ENCODE measurements at places on chromosomes 2 and 18.

GRCh38 chr2:132632000-132632649 lies 37.9 kb downstream of the LYPD1 start:
- peaks cover 9% of the 10 kb centered on the region for H3K27me3 ChIP-seq
- DNase-seq, result no peak
- peaks cover 15% of the 10 kb centered on the region for H3K4me1 ChIP-seq
- H3K4me3 ChIP-seq, result no peak overlapping the region
- no peak overlapping the region for H3K27ac ChIP-seq

DNA sequence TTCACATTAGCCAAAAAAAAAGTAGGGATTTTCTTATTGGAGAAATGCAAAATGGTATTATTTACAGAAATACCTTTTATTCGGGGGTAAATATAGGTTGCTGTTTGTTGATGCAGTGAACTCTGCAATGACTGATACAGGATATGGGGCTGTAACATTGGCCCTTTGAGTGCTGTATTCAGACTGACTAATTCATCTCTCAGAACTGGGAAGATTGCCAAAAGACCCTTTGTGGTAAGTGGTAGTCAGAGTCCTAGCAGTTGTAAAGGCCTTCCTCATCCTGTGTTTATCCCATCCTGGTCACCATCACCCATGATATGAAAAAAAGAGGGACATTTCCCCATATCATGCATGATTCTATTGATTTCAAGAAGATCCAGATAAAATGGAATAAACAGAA lies 14.0 kb upstream of the DCC start:
- H3K27me3 ChIP-seq, result peaks cover 21% of the 10 kb centered on the region
- no peak overlapping the region for H3K27ac ChIP-seq
- no peaks in the 10 kb centered on the region for H3K4me1 ChIP-seq

GRCh38 chr18:78778651-78779050 lies 201.0 kb upstream of the SALL3 start:
- no peak for DNase-seq
- no peaks in the 10 kb centered on the region for H3K36me3 ChIP-seq
- no peak overlapping the region for H3K4me3 ChIP-seq
- H3K4me1 ChIP-seq, result peaks cover 8% of the 10 kb centered on the region

GRCh38 chr2:208320686-208321085 lies 54.6 kb downstream of the PIKFYVE start:
- no peak overlapping the region for H3K4me3 ChIP-seq
- H3K4me1 ChIP-seq, result peaks cover 3% of the 10 kb centered on the region
- DNase-seq, result no peak
- no peak overlapping the region for H3K27ac ChIP-seq
- peaks cover 40% of the 10 kb centered on the region for H3K36me3 ChIP-seq

DNA sequence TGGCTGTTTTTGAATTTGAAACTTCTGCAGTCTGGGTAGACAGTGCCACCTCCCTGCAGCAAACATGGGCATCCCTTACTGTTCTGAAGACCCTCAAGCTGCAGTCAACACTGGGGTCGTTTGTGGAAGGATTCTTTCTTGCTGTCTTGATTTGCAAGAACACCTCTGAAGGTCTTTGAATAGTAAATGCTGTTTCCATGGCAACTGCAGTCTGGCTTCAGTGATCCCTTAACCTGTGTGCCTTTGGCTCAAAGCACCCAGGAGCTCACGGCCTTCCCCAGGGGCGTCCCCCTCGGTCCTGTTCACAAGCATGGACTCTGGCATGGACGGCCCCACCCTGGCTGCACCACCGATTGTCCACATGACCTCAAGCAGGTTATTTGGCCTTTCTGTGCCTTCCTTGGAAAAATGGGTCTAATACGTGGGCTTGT lies 38.3 kb downstream of the LRRFIP1 start:
- H3K27me3 ChIP-seq, result no peaks in the 10 kb centered on the region
- DNase-seq, result no peak
- H3K27ac ChIP-seq, result no peak overlapping the region
- H3K4me3 ChIP-seq, result no peak overlapping the region
- H3K4me1 ChIP-seq, result peaks cover 41% of the 10 kb centered on the region

- H3K4me3 ChIP-seq, result no peak overlapping the region
- no peaks in the 10 kb centered on the region for H3K27me3 ChIP-seq
- H3K4me1 ChIP-seq, result peaks cover 23% of the 10 kb centered on the region
- peaks cover 4% of the 10 kb centered on the region for H3K36me3 ChIP-seq
- H3K27ac ChIP-seq, result no peak overlapping the region
Measured at GRCh38 chr2:217166241-217166850, 306.5 kb upstream of the TNP1 start.

DNA sequence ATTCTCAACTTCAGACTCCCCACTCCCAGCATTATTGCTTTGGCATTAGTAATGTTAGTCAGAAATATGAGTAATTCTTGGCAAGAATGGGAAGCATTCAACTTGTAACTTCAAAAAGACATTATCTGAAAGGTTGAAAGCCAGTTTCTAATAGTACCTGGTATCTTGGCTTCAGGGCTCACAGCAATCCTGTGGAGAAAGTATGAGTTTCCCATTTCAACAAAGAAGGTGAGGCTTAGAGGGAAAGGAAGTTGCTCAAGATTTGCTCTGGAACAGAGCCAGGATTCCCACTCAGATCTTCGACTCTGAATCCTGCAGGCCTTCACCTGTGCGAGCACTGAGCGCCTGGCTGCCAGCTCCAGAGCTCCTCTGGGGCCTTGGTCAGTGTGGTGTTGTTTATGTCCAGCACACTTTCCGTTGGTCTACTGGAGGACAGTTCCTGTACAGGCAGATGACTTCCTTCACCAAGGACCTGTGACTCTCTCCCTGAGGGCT lies 136.1 kb downstream of the MCFD2 start:
- H3K36me3 ChIP-seq, result no peaks in the 10 kb centered on the region
- peaks cover 25% of the 10 kb centered on the region for H3K4me1 ChIP-seq

DNA sequence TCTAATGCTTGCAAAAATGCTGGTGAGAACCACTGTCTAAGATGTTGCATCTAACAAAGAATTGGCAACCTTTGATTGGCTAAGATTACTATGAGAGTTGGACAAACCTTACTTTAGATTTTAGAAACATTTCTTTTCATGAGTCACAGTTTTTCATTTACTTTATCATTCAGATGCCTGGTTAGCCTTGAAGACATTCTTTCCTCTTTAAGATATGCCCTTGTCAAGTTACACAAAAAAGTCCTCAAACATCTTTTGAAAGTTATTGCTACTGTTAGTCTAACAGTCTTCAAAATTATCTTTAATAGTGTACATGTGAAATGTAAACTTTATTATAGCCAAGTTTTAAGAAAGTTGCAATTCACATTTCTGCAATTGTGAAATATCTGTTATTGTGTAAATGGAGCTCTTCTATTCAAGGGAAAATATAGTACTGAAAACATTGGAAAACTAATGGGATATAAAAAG lies 276.3 kb downstream of the RND3 start:
- no peaks in the 10 kb centered on the region for H3K27me3 ChIP-seq
- no peak overlapping the region for H3K27ac ChIP-seq
- H3K4me1 ChIP-seq, result peaks cover 40% of the 10 kb centered on the region
- no peak overlapping the region for H3K4me3 ChIP-seq

DNA sequence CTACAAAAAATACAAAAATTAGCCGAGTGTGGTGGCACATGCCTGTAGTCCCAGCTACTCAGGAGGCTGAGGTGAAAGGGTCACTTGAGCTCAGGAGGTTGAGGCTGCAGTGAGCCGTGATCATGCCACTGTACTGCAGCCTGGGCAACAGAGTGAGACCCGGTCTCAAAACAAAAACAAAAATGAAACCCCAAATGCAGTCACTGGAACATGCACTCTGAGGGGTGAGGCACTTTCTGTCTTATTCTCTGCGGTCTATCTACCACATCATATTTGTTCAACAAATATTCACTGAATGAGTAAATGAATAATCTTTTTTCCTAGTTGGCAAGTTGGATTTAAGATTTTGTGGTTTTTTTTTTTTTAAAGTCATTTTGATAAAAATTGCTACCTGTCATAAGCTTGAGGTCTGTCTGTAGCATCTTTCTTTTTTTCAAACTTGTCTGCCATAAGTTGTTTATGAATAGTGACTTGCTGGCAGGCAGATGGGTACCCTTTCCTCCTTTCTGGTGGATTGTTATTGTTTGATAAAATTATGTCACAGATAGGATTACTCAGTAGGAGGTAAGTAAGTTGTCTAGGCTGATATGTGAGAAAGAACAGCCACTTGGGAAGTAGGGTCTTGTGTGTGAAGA lies 11.8 kb downstream of the CHRNA1 start:
- H3K27me3 ChIP-seq, result no peaks in the 10 kb centered on the region
- DNase-seq, result no peak
- peaks cover 3% of the 10 kb centered on the region for H3K4me1 ChIP-seq
- H3K36me3 ChIP-seq, result no peaks in the 10 kb centered on the region
- no peak overlapping the region for H3K27ac ChIP-seq

DNA sequence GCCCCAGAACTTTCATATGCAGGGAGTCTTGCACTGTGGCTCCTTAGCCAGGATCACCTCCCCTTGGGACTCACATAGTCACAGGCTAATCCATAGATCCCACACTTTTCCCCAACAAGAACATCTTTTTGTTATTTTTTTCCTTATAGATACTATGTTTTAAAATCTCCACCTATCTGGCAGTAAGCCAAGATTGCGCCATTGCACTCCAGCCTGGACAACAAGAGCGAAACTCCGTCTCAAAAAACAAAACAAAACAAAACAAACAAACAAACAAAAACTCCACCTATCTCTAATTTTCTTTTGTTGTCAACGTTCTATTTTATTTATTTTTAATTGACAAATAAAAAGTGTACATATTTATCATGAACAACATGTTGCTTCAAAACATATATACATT lies 141.7 kb downstream of the PDE11A start:
- H3K36me3 ChIP-seq, result no peaks in the 10 kb centered on the region
- no peak for DNase-seq
- H3K27me3 ChIP-seq, result peaks cover 6% of the 10 kb centered on the region
- peaks cover 8% of the 10 kb centered on the region for H3K4me1 ChIP-seq
- no peak overlapping the region for H3K27ac ChIP-seq

GRCh38 chr2:14635391-14635871 lies 2.9 kb downstream of the LRATD1 start:
- peak overlapping the region; percentile 25 for H3K27ac ChIP-seq
- H3K27me3 ChIP-seq, result peaks cover 85% of the 10 kb centered on the region
- peak overlapping the region; percentile 72 for H3K4me3 ChIP-seq
- H3K4me1 ChIP-seq, result peaks cover 24% of the 10 kb centered on the region
- peak; percentile 80 for DNase-seq

DNA sequence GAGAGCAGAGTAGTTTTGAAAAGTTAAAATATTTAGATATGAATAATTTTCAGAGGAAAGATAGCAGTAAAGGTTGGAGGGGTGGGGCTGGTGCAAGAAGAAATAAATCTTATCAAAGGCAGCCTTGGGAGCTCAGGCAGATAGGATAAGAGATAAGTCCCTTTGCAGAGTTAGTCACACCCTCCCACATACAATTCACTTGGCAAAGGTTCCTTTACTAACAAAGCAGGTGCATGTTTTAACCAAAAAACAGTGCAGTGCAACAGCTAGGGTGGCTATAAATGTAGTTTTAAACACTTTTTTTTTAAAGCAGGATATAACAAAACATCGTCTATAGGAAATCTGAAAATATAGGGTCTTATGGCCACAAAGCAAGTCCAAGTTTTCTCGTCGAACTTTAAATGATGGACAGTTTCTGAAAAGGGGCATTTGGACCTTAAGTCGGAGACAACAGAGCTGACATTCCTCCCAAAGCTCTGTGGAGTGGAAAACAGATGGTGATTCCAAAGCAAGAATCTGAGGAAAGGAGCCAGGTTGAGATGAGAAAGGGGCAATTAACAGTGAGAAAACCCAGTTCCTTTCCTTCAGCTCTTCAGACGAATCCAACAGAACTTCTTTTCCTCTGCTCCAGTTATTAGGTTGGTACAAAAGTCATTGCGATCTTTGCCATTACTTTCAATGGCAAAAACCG lies 53.0 kb downstream of the EPHA4 start:
- no peaks in the 10 kb centered on the region for H3K27me3 ChIP-seq
- H3K36me3 ChIP-seq, result no peaks in the 10 kb centered on the region
- peaks cover 20% of the 10 kb centered on the region for H3K4me1 ChIP-seq
- no peak overlapping the region for H3K4me3 ChIP-seq
- no peak for DNase-seq

- H3K27ac ChIP-seq, result no peak overlapping the region
- H3K27me3 ChIP-seq, result no peaks in the 10 kb centered on the region
- no peaks in the 10 kb centered on the region for H3K36me3 ChIP-seq
- H3K4me1 ChIP-seq, result peaks cover 13% of the 10 kb centered on the region
- no peak overlapping the region for H3K4me3 ChIP-seq
- DNase-seq, result no peak
Measured at GRCh38 chr2:216849987-216850386, 9.9 kb downstream of the TNP1 start.
